Activated naive CD8-positive, alpha-beta T cell treated with anti-CD3 and anti-CD28 coated beads, Interleukin-2, amount 10 ng/mL, durations not matched to agents 7 days and 5 days (primary cell): ENCODE measurements at places on chromosomes 1 and 21. TPM values are rescaled to one million over a fixed set of nuclear protein-coding genes. Genes with fewer than 3 reads are reported as not detected.

DNA sequence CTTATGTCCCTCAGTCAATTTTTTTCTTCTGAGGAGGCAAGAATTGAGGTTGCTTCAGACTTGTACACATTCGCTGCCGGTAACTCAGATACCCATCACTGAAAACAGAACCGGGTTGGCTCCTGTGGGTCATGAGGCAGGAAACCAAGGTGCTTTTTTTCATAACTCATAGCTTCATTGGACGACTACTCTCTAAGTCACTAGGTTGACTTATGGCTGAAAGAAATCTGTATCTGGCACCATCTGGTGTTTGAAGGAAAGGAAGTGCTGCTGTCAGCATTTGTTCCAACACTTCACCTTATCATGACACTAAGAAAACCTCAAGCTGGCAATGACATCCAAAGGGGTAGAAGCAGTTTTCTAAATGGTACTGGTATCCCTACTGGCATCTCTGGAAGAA lies 82.3 kb downstream of the TBX19 start:
- DNase-seq: no peak
- H3K27ac ChIP-seq: peak overlapping the region; percentile 79
- H3K4me3 ChIP-seq: peak overlapping the region; percentile 68
- H3K4me1 ChIP-seq: peaks cover 25% of the 10 kb centered on the region
- H3K27me3 ChIP-seq: peaks cover 22% of the 10 kb centered on the region
- peaks cover 5% of the 10 kb centered on the region for H3K36me3 ChIP-seq

DNA sequence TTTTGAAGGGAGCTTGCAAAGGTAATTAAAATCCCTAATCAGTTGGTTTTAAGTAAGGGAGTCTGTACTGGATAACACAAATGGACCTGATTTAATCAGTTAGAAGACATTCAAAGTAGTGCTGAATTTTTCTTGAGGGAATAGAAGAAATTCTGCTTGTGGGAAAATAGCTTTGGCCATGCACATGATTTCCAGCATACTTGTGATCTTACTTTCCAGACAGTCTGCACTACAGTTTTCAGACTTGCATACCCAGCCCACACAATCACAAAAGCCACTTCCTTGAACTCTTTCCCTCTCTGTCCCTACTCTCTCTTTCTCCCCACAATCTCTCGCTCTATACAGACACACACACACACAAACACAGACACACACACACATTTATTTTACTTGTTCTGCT lies 852.1 kb downstream of the PLA2G4A start:
- no peak for DNase-seq
- H3K36me3 ChIP-seq: no peaks in the 10 kb centered on the region
- H3K27ac ChIP-seq: no peak overlapping the region
- H3K4me3 ChIP-seq: no peak overlapping the region
- H3K4me1 ChIP-seq: no peaks in the 10 kb centered on the region

- no peaks in the 10 kb centered on the region for H3K4me1 ChIP-seq
- H3K27me3 ChIP-seq: no peaks in the 10 kb centered on the region
- DNase-seq: no peak
- no peak overlapping the region for H3K4me3 ChIP-seq
- H3K27ac ChIP-seq: no peak overlapping the region
Measured at GRCh38 chr1:215226757-215227156, 144.2 kb downstream of the KCNK2 start.

DNA sequence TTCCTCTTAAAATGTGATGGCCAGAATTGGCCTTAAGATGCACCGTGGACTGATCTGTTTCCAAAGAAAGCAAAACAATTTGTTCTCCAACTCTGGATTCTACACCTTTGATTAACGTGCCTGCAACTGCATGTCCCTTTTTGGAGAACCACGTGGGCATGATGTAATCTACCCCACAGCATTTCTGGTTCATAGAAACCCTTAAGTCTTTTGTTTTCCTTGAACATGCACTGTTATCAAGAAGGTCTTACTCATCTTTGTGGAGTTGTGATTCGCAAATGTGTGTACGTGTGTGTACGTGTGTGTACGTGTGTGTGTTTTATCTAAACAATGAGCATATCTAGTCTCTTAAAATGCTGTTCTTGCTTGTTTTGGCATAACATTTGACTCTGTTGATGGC lies 57.8 kb downstream of the LPAR3 start:
- no peak overlapping the region for H3K4me3 ChIP-seq
- H3K27ac ChIP-seq: no peak overlapping the region
- peaks cover 2% of the 10 kb centered on the region for H3K4me1 ChIP-seq
- H3K27me3 ChIP-seq: no peaks in the 10 kb centered on the region

Gene BARHL2
- total RNA-seq: not detected

Gene SYCP1
- not detected for total RNA-seq

- H3K27ac ChIP-seq: no peak overlapping the region
- no peaks in the 10 kb centered on the region for H3K4me1 ChIP-seq
- H3K36me3 ChIP-seq: no peaks in the 10 kb centered on the region
- no peak for DNase-seq
Measured at GRCh38 chr1:17635276-17635675, 95.8 kb downstream of the ARHGEF10L start.

Gene PLEKHM2
- 47.7 TPM for total RNA-seq

DNA sequence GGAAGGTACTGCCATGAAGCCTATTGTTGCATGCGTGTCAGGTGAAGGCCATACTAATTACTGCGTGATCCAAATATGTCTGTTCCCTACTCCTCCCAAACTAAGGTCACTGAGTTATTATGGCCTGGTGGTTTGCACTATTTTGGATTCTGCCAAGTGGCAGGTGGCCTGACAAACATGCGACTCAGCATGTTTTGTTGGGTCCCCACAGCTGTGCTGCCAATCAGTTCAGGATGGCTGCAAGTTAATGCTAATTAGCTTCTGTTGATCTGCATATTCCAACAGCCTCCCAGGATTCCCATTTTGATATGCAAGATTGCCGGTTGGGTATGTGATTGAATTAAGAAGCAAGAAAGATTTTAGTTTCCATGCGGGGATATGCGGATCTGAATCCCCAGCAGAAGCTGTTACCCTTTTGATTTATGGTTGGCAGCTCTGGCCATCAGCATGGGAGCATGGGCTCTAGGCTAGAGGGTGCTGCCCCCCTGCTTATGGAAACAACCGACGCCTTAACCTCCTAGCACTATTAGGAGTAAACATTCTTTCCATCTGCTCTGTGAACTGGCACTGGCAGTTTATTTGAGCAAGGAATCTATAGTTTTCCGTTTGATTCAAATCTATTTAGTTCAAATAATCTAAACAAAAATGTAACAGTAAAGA lies 429.8 kb upstream of the C1orf87 start:
- H3K4me3 ChIP-seq: no peak overlapping the region
- H3K27me3 ChIP-seq: no peaks in the 10 kb centered on the region
- H3K27ac ChIP-seq: no peak overlapping the region
- H3K4me1 ChIP-seq: no peaks in the 10 kb centered on the region
- no peak for DNase-seq
- H3K36me3 ChIP-seq: no peaks in the 10 kb centered on the region

Gene ATP1A2
- total RNA-seq: not detected
